ENCODE measurements at places on chromosomes 12 and 14.

- DNase-seq, result no peak
Measured at GRCh38 chr12:130552483-130552996, 163.6 kb downstream of the RIMBP2 start.

- no peak for DNase-seq
Measured at GRCh38 chr14:84937449-84937848, 592.5 kb upstream of the FLRT2 start.

GRCh38 chr14:64919618-64920017 lies 5.4 kb downstream of the CHURC1 start:
- no peak for DNase-seq

DNA sequence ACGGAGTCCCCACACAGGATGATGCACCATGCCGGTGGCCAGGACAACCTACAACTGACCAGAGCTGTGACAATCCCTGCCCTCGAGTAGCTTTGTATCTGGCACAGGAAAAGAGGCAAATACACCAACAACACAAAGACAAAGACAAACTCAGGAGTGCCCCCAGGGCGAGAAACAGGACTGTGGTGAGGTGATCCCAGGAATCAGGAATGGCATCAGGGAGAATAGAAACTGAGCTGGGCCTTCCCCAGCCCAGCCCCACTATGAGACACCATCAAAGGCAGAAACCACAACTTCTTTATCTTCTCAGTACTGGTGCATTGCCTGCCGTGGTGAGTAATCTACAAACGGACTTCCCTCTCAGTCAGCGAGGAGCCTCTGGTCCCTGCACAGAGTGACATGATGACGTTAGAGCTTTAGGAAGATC lies 157.7 kb downstream of the TTC7B start:
- DNase-seq, result no peak

DNA sequence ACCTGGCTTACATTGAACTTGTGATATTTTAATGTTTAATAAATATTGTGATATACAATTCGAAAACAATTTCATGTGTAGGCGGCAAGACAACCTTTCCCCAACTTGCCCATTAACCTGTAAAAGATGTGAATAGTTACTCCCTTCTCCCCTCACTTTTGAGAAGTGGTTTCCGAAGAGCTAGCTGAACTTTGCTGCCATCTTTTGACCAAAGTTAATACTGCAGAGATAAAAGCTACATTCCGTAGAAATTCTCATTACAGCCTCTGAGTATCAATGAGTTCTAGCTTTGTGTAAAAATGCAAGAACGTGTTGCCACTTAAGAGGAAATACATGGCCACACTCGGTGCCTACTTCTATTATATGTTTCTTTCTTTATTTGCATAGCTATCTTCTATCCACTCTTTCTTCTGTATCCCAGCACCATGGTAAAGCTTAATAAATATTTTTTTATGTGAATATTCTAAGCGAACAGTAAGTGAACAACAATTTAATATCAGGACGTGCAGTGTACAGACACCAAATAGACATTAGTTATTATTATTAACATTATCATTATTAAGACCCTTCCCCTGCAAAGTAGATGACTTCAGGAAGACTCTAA lies 105.1 kb upstream of the TMEM260 start:
- DNase-seq, result no peak

- DNase-seq, result no peak
Measured at GRCh38 chr14:96991226-96991625, 194.0 kb downstream of the VRK1 start.
